Stimulated activated CD8-positive, alpha-beta memory T cell treated with anti-CD3 and anti-CD28 coated beads, Interleukin-12 subunit alpha, Interleukin-12 subunit beta, amount 100 ng/mL, for 1 hour (primary cell): ENCODE measurements at places on chromosomes 1 and 21.

GRCh38 chr1:177741476-177741875, 228.4 kb downstream of the SEC16B start:
- no peak for DNase-seq

- DNase-seq: no peak
These were observed 105.0 kb downstream of the FNBP1L start for GRCh38 chr1:93552741-93553455.

- no peak for DNase-seq
These were observed 333.0 kb downstream of the PAPPA2 start for GRCh38 chr1:176795929-176796328.

GRCh38 chr1:111565968-111566367, 53.6 kb upstream of the RAP1A start:
- no peak for DNase-seq

GRCh38 chr1:101237229-101237837, 514 bp downstream of the S1PR1 start:
- no peak for DNase-seq

- DNase-seq: no peak
These were observed 126.5 kb upstream of the RUNX3 start for GRCh38 chr1:25056536-25056935.

GRCh38 chr1:99595041-99595440, 50.9 kb upstream of the PALMD start:
- DNase-seq: no peak

GRCh38 chr1:30336550-30337323, 386.6 kb downstream of the MATN1 start:
- DNase-seq: no peak

GRCh38 chr1:25028907-25029599, 99.0 kb upstream of the RUNX3 start:
- no peak for DNase-seq

DNA sequence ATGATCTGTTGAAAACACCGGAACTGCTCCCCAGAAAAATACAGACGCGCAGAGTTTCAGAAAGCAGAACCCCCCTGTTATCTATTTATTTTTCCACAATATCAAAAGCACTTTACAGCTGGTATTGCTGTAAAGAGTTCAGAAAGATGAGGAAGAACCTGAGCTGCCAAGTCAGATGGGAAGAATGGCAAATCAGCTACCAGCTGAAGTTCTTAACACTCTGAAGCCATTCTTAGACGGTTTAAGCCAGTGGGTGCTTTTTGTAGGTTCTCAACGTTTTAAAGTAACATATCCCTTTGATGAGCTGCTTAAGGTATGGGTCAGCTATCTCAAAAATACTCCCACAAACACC, 714 bp upstream of the AKIRIN1 start:
- DNase-seq: no peak
